ENCODE measurements at places on chromosomes 2 and 18.
A peak's percentile ranks its signal among the peaks of the same experiment; 100 is the strongest.

DNA sequence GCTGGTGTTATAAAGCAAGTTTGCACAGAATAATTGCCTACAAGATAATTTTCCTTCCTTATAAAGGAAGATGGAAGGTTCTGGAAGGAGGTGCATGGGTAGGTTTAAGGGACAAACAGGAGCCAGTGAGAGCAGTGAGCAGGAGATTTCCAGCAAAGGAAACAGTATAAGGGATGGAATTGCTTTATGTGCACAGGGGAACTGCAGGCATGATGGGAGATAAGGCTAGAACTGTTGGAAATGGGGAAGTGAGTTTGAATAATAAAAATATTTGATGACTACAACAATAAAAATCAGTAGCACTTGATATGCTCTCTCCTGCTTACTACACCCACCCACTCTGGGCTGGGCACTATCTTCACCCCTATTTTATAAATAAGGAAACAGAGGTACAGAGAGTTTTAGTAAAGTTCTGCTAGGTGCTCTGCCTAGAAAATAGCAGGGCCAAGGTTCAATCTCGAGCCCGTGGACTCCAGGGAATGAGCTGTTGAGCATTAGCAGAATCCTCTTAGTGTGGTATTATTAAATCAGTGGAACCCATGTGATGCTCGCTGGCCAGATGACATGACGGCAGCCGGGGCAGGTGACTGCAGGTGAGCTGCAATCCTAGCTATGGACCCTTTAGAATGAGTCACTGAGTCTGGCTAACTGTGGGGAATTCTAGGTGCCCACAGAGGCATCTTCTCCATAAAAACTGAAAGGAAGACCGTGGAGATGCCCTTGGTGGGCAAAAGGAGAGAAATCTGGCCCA, 302.5 kb downstream of the PIEZO2 start:
- DNase-seq: no peak

DNA sequence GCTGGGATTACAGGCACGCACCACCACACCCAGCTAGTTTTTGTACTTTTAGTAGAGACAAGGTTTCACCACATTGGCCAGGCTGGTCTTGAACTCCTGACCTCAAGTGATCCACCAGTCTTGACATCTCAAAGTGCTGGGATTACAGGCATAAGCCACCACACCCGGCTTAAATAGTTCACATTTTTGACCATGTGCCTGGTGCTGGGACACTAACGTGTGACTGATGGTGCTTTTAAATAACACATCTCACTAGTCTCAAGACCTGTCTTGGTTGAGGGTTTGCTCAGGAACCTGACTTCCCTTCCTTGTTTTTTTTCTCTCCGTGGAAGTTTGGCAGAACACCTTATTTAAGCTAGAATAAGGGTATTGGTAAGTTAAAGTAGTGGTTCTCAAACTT, 8.5 kb downstream of the FMNL2 start:
- no peak for DNase-seq

- DNase-seq: no peak
These were observed 205.4 kb downstream of the RAB3GAP1 start for GRCh38 chr2:135257383-135258090.

- DNase-seq: no peak
These were observed 306.0 kb upstream of the RAB12 start for GRCh38 chr18:8303151-8303755.

DNA sequence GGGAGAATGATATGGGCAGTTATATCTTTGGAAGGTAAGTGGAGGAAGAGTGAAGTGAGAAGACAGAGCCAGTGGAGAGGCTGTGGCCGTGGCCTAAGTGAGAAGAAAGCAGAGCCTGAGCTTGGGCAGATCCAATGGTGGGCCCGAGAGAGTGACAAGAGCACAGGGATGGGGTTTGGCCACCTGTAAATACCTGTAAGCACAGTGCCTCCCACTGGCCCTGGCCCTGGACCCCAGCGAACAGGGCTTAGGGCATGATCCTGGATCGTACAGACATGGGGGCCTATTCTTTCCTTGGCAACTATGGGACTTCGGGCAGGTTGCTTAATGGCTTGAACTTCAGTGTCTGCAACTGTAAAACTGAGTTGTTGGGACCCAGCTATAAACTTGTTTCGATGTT, 44.1 kb downstream of the MTCL1 start:
- no peak for DNase-seq

GRCh38 chr2:179655627-179656026, 205.8 kb downstream of the ZNF385B start:
- DNase-seq: no peak

DNA sequence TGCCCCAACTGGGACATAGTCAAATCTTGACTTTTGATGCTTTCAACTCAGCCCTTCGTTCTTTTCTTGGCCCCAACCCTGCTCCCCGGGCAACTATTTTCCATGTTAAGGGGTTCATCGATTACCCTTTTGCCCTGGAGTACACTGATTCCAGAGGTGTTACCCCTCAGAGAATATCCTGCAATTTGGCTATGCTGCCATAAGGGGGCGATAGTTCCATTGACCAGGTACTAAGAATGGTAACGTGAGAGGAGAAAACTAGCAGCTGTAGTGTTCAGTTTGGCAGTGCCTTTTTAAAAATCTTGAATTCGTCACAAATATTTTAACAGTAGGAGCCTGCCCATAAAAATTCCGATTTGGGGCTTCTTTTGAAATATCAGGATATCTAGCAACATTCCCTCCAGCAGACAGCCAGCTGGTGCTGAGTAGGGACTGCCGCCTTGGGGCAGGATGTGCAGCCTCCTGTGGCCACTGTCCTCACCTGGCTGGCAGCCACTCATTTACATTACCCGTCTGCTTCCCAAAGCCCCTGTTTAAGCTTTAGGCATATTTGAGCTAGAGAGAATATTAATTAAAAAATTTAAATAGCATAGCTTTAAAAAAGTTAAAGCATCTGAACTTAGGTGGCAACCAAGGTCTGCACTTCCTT, 146.3 kb upstream of the SKOR2 start:
- DNase-seq: peak; percentile 47

All from activated naive CD4-positive, alpha-beta T cell treated with anti-CD3 and anti-CD28 coated beads for 36 hours (primary cell).